ENCODE measurements at places on chromosomes 3 and 15. TPM values are rescaled to one million over a fixed set of nuclear protein-coding genes. Genes with fewer than 3 reads are reported as not detected.

- H3K4me1 ChIP-seq: peaks cover 19% of the 10 kb centered on the region
- peak overlapping the region; percentile 18 for H3K27ac ChIP-seq
- no peaks in the 10 kb centered on the region for H3K27me3 ChIP-seq
- DNase-seq: no peak
- H3K4me3 ChIP-seq: no peak overlapping the region
These were observed 254.8 kb upstream of the TPRG1 start for GRCh38 chr3:188916934-188917401.

GRCh38 chr3:185647134-185647879 is 61.2 kb downstream of the SENP2 start:
- no peaks in the 10 kb centered on the region for H3K4me1 ChIP-seq
- no peak overlapping the region for H3K4me3 ChIP-seq
- no peak overlapping the region for H3K27ac ChIP-seq
- H3K27me3 ChIP-seq: no peaks in the 10 kb centered on the region
- H3K36me3 ChIP-seq: peaks cover 40% of the 10 kb centered on the region

- H3K4me1 ChIP-seq: no peaks in the 10 kb centered on the region
- H3K27me3 ChIP-seq: no peaks in the 10 kb centered on the region
- no peak overlapping the region for H3K27ac ChIP-seq
- no peak for DNase-seq
These were observed 290.8 kb downstream of the NEK10 start for GRCh38 chr3:27078246-27078913.

The PIGB gene
- total RNA-seq: 10.3 TPM

The CLRN1 gene
- total RNA-seq: not detected

DNA sequence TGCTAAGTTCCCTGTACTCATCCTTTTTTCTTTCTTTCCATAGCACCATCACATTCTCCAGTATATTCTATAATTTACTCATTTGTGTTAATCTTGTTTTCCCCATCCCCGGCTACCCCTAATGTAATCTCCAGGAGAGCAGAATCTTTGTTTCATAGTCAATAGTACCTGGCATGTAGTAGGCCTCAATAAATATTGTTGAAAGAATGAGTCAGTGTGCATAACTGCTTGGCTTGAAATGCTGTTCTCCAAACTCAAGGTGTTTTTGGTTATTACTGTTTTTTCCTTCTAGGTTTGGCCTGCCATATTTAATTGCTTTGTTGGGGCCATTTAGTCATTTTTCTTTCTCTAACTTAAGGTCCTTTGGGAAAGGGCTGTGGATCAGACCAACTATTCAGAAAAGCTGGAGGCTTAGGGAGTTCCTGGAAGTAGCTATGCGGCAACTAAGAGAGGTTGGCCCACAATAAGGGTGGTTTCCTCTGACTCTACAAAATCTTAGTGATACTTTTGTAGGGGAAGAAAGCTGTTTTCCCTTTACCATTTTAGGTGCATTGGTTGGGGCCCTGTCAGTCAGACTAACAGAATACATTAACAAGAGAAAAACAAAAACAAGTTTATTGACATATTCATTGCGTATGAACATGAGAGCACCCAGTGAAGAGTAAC is 28.4 kb downstream of the KAT2B start:
- DNase-seq: no peak
- H3K36me3 ChIP-seq: no peaks in the 10 kb centered on the region
- H3K27ac ChIP-seq: no peak overlapping the region
- no peak overlapping the region for H3K4me3 ChIP-seq
- peaks cover 6% of the 10 kb centered on the region for H3K4me1 ChIP-seq

The KCNH8 gene
- total RNA-seq: 0.10 TPM

DNA sequence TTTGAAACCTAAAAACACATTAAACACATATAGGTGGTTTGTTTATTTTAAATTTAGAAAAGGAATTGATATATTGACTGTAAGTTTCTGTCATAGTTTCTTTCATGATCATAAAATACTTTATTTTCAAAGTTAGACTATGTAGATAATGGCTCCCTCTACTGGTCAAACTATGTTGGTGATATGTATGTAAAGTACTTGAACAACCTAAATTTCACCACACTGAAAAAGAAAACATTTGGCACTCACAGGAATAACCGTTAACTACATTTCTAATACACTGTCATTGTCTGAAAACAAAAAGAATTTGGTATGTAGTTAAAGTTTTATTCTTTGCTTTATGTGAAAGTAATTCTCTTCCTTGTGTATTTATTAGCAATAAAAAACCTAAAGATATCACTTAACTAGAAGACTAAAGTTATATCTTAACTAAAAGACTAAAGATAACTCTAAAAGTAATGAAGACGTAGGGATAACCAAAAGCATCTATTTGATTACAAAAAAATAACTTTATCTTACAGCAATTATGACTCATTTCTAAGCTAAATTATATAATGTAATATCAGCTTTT is 427.5 kb downstream of the VGLL3 start:
- DNase-seq: no peak
- no peak overlapping the region for H3K4me3 ChIP-seq
- H3K27ac ChIP-seq: no peak overlapping the region
- no peaks in the 10 kb centered on the region for H3K4me1 ChIP-seq
- H3K36me3 ChIP-seq: no peaks in the 10 kb centered on the region

The EFHB gene
- 2.3 TPM for total RNA-seq

- DNase-seq: peak; percentile 85
- H3K36me3 ChIP-seq: no peaks in the 10 kb centered on the region
These were observed 19.0 kb downstream of the STOML1 start for GRCh38 chr15:73972984-73973682.

- no peaks in the 10 kb centered on the region for H3K4me1 ChIP-seq
- no peak overlapping the region for H3K4me3 ChIP-seq
- no peak for DNase-seq
- H3K27ac ChIP-seq: no peak overlapping the region
These were observed 435.4 kb upstream of the RGMA start for GRCh38 chr15:93524432-93524831.

- no peak overlapping the region for H3K4me3 ChIP-seq
- no peak for DNase-seq
- H3K36me3 ChIP-seq: peaks cover 3% of the 10 kb centered on the region
- no peak overlapping the region for H3K27ac ChIP-seq
- H3K27me3 ChIP-seq: no peaks in the 10 kb centered on the region
- peaks cover 4% of the 10 kb centered on the region for H3K4me1 ChIP-seq
These were observed 28.2 kb downstream of the GYG1 start for GRCh38 chr3:149019580-149019979.

- no peak for DNase-seq
- H3K27ac ChIP-seq: no peak overlapping the region
- H3K4me3 ChIP-seq: no peak overlapping the region
These were observed 9.6 kb downstream of the CELSR3 start for GRCh38 chr3:48652923-48653715.

GRCh38 chr15:86040356-86041033 is 39.2 kb upstream of the AGBL1 start:
- H3K36me3 ChIP-seq: no peaks in the 10 kb centered on the region
- no peak overlapping the region for H3K27ac ChIP-seq
- no peaks in the 10 kb centered on the region for H3K4me1 ChIP-seq
- no peak overlapping the region for H3K4me3 ChIP-seq
- no peaks in the 10 kb centered on the region for H3K27me3 ChIP-seq

The SEMA5B gene
- not detected for total RNA-seq

The ACP3 gene
- total RNA-seq: 8.8 TPM

DNA sequence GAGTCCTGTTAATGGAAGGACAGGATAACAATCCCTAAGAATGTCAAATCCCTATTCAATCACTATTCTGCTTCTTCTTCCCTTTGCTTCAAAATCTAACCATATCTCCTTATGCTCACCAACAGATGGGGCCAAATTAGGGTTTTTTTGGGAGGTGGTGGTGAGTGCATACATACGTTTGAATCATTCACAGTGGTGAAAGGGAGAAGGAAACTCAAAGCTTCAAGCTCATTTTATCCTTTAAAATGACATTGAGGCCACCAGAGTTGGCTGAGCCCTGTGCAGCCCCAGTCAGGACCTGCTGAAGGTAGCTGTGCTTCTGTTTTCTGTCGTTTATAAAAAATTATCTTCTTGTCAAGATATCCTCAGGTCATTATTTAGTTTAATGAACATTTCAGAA is 607.5 kb upstream of the AGTR1 start:
- H3K4me3 ChIP-seq: no peak overlapping the region
- no peaks in the 10 kb centered on the region for H3K36me3 ChIP-seq
- H3K27ac ChIP-seq: no peak overlapping the region
- no peaks in the 10 kb centered on the region for H3K27me3 ChIP-seq
- no peak for DNase-seq

The SPATA12 gene
- 1.0 TPM for total RNA-seq

GRCh38 chr3:7015683-7016440 is 154.9 kb downstream of the GRM7 start:
- DNase-seq: no peak
- H3K4me3 ChIP-seq: no peak overlapping the region
- H3K27me3 ChIP-seq: no peaks in the 10 kb centered on the region
- H3K27ac ChIP-seq: no peak overlapping the region

- no peaks in the 10 kb centered on the region for H3K36me3 ChIP-seq
- no peak overlapping the region for H3K4me3 ChIP-seq
- H3K27me3 ChIP-seq: no peaks in the 10 kb centered on the region
- no peak for DNase-seq
- H3K4me1 ChIP-seq: no peaks in the 10 kb centered on the region
- H3K27ac ChIP-seq: no peak overlapping the region
These were observed 14.9 kb downstream of the TMOD2 start for GRCh38 chr15:51766341-51766740.

DNA sequence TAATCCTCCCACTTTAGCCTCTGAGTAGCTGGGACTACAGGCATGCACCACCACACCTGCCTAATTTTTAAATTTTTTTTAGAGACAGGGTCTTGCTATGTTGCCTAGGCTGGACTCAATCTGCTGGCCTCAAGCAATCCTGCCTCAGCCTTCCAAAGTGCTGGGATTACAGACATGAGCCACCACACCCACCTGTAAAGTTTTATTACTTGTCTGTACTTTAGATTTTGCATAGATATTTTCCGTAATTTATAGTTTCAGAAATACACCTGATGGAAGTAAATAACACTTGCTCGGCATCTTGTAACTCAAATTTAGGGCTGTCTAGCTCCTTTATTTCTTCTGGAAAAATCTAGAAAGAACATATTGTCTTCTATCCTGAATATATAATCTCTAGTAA is 5.8 kb downstream of the DZIP3 start:
- no peaks in the 10 kb centered on the region for H3K27me3 ChIP-seq
- DNase-seq: no peak
- no peak overlapping the region for H3K27ac ChIP-seq
- no peak overlapping the region for H3K4me3 ChIP-seq
- H3K36me3 ChIP-seq: no peaks in the 10 kb centered on the region

DNA sequence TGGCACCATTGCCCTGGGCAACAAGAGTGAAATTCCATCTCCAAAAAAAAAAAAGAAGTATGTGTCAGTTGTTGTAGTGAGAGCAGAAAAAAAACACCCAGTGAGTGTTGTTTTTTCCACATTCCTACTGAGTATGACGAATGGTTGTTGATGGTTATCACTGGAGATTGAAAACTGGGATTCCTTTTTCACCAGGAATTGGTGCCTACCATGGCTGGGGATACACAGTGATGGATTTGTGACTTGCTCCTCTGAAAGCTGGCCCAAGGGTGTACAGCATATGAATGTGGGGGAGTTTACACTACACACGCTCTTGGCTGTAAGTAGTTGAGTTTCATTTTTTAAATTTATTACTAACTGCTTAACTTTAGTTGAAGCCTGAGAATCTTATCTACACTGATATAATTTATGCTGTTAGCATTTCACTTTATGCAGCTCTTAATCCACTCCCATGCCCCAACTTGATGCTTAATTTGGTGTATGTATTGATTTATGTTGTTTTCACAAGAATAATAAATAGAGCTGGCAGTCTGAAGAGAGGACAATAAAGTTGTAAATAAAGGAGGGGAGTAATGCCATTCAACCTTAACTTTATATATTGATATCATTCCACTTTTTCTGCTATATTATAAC is 56.0 kb upstream of the MME start:
- no peaks in the 10 kb centered on the region for H3K27me3 ChIP-seq
- DNase-seq: no peak
- no peaks in the 10 kb centered on the region for H3K36me3 ChIP-seq
- no peak overlapping the region for H3K27ac ChIP-seq
- H3K4me3 ChIP-seq: no peak overlapping the region

- H3K27ac ChIP-seq: no peak overlapping the region
- H3K36me3 ChIP-seq: peaks cover 28% of the 10 kb centered on the region
- peaks cover 21% of the 10 kb centered on the region for H3K4me1 ChIP-seq
- no peaks in the 10 kb centered on the region for H3K27me3 ChIP-seq
These were observed 14.9 kb upstream of the ULK3 start for GRCh38 chr15:74857671-74858368.

GRCh38 chr3:35929158-35929557 is 289.8 kb downstream of the ARPP21 start:
- H3K4me1 ChIP-seq: no peaks in the 10 kb centered on the region
- no peak overlapping the region for H3K4me3 ChIP-seq
- H3K27ac ChIP-seq: no peak overlapping the region
- no peak for DNase-seq
- H3K27me3 ChIP-seq: no peaks in the 10 kb centered on the region

- H3K27me3 ChIP-seq: no peaks in the 10 kb centered on the region
- H3K4me3 ChIP-seq: no peak overlapping the region
- no peaks in the 10 kb centered on the region for H3K36me3 ChIP-seq
- H3K4me1 ChIP-seq: peaks cover 24% of the 10 kb centered on the region
These were observed 11.5 kb downstream of the LIPC start for GRCh38 chr15:58443308-58443707.

DNA sequence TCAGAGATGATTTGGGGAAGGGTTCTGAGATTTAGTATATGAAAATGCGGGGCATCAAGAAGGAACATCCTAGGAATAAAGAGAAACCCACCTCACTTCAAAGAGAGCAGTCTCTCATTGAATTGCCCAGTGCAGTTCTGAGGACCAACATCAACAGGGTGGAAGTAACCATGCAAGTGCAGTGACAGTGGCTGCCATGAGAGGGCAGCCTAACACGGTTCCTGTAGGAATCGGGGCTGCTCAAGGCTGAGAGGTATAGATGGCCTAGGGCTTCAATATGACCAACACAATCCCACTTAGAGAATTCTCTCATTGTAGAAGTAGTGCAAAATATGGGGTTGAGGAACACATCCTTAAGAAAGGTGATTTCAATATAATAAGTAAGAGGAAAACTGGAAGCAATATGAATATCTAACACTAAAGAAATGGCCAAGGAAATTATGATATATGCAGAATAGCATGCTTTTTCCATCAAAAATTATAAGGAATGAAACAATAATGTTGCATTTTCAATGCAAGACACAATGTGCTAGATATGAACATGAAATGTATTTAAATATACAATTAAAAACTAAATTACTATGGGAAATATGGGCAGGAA is 51.1 kb upstream of the ARRDC4 start:
- peaks cover 5% of the 10 kb centered on the region for H3K27me3 ChIP-seq
- H3K36me3 ChIP-seq: no peaks in the 10 kb centered on the region
- H3K27ac ChIP-seq: no peak overlapping the region
- H3K4me3 ChIP-seq: no peak overlapping the region

GRCh38 chr3:89238846-89239245 is 131.4 kb downstream of the EPHA3 start:
- no peaks in the 10 kb centered on the region for H3K27me3 ChIP-seq
- H3K27ac ChIP-seq: no peak overlapping the region
- H3K4me1 ChIP-seq: no peaks in the 10 kb centered on the region
- no peak for DNase-seq
- H3K36me3 ChIP-seq: no peaks in the 10 kb centered on the region
- H3K4me3 ChIP-seq: no peak overlapping the region

GRCh38 chr3:145224886-145225285 is 936.1 kb downstream of the PLOD2 start:
- H3K4me1 ChIP-seq: no peaks in the 10 kb centered on the region
- no peaks in the 10 kb centered on the region for H3K36me3 ChIP-seq
- no peaks in the 10 kb centered on the region for H3K27me3 ChIP-seq
- DNase-seq: no peak
- no peak overlapping the region for H3K4me3 ChIP-seq

- no peak overlapping the region for H3K4me3 ChIP-seq
- peaks cover 56% of the 10 kb centered on the region for H3K36me3 ChIP-seq
- DNase-seq: no peak
- no peaks in the 10 kb centered on the region for H3K4me1 ChIP-seq
These were observed 33.4 kb upstream of the XRN1 start for GRCh38 chr3:142481196-142481595.

Data from upper lobe of left lung (tissue), 6 donors.